ENCODE measurements at places on chromosomes 6 and 20. TPM values are rescaled to one million over a fixed set of nuclear protein-coding genes. Genes with fewer than 3 reads are reported as not detected.

DNA sequence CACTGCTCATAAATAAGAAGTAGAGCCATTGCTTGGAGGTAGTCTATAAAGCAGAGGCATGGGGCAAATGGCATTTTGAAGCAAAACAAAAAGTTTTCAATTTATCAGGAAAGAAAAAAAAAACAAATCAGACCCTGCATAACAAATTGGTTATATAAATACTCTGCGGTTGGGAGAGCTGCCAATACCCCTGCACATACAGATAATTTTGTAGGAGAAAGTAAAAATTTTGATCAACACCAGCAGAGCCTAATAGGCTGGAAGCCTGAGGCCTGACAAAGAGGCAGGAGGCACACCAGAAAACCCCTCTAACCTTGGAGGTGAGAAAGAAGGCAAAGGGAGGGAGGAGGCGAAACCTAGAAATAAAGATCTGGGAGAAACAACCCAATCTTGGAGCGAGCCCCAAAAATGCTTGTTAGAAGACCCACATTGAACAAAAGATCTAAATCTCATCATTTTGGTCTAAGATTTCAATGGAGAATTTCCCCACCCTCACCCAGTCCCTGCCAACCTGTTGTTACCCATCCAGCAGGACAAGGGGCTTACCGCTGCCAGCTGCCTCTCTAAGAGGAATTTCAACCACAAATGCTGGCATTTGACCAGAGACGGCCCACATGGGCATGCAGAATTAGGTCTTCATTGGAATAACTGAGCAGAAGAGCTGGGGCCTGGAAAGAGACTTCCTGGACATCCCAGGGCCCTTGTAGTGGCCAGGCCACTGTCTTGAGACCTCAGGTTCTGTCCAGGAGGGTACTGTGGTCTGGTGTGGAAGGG lies 28.4 kb downstream of the FOXA2 start:
- no peak for DNase-seq

The LZTS3 gene
- polyA plus RNA-seq, result 13.6 TPM

DNA sequence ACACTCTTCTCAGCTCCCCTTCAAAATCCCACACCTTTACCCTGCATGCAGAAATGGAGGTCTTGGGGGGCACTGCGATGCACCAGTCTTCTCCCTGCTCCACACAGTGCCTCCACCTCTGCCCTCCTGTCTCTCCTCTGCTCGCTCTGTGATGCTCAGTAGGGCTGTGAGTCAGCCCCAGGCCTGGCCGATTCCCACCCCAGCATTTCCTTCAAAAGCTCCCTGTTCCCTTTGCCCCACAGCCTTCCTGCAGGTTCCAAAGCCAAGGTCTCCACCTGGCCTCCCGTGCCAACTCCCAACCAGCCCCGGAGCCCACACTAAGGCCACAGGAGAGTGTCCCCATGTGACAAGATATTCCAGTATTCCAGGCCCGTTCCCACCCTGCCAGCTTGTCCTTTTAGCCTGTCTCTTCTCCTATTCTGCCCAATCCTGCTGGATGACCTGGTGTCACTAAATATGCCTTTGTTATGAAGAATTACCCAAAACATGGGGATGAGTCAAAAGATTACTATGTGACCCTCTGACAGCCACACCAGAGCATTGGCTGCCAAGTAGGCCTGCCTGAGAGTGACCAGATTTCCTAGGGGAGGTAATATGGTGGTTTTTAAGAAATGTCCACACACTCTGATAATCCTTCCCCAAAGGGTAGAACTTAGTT lies 118.9 kb upstream of the NXT1 start:
- DNase-seq, result no peak

DNA sequence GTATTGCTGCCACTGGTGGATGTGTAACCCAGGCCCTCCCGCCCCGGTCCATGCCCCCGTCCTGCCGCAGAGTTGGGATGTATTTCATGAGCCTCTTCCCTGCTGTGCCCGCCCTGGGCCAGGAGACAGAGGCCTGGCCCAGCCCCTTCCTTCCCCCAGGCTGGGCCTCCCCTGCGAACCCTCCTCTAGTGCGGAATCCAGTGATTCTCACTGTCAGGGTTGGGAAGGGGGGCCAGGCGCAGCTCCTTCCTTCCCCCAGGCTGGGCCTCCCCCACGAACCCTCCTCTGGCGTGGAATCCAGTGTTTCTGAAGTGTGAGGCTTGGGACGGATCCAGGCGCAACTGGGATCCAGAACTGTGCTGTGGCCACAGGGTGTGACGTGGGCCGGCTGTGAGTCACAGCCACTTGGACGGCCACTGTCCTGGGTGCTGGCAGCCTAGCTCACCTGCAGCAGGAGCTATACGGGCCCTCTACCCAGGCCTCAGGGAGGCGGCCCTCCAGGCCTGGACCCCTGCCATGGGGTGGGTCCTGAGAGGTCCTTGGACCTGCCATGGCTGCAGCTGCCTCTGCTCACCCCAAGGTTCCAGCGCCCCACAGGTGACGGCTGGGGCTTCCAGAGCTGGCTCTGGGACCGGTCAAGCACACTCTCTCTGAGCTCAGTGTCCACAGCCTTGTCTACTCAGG lies 28.3 kb downstream of the COL20A1 start:
- peak; percentile 78 for DNase-seq

DNA sequence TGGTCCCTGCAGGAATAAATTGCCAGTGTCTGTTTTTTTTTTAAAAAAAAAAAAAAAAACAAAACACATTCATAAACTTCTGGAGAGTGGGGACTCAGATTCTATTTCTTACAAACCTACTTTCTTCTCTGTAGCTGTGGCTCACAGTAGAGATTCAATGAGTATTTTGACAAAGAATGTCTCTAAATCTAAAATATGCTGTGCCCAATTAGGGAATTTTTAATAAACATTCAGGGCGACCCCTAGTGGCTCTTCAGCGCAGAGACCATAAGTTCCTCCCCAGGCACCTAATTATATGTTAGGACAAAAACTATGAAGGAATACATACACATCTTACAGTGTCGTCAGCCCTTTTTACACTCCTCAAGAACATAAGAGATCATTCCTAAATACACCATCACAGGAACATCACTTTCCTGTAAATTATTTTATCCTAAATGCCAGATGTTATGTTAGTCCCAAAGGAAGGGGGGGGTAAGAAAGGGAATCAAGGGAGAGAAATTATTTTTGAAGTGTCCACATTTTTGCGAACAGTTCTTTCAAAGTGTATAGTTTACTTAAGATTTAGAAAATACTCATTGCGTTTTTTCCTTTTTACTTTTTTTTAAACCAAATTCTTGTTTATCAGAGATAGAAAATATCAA lies 21.8 kb upstream of the NAA20 start:
- DNase-seq, result no peak

GRCh38 chr6:53790886-53791285 lies 3.9 kb upstream of the LRRC1 start:
- no peak for DNase-seq
